Activated CD8-positive, alpha-beta T cell treated with anti-CD3 and anti-CD28 coated beads for 36 hours (primary cell): ENCODE measurements at places on chromosomes 11 and 22. TPM values are rescaled to one million over a fixed set of nuclear protein-coding genes. Genes with fewer than 3 reads are reported as not detected.
A peak's percentile ranks its signal among the peaks of the same experiment; 100 is the strongest.

LINC01488 gene
- total RNA-seq, result not detected

MYEOV gene
- not detected for total RNA-seq

MS4A2 gene
- not detected for total RNA-seq

GGTLC2 gene
- not detected for total RNA-seq

C11orf97 gene
- total RNA-seq, result not detected

DEUP1 gene
- total RNA-seq, result not detected

IFITM10 gene
- total RNA-seq, result 0.07 TPM

C22orf42 gene
- not detected for total RNA-seq

RIC3 gene
- 7.6 TPM for total RNA-seq

- DNase-seq, result no peak
- H3K4me1 ChIP-seq, result peaks cover 21% of the 10 kb centered on the region
- no peak overlapping the region for H3K4me3 ChIP-seq
- no peaks in the 10 kb centered on the region for H3K36me3 ChIP-seq
- no peak overlapping the region for H3K27ac ChIP-seq
These were observed 1.3 kb downstream of the CLMP start for GRCh38 chr11:123193742-123194141.

DNA sequence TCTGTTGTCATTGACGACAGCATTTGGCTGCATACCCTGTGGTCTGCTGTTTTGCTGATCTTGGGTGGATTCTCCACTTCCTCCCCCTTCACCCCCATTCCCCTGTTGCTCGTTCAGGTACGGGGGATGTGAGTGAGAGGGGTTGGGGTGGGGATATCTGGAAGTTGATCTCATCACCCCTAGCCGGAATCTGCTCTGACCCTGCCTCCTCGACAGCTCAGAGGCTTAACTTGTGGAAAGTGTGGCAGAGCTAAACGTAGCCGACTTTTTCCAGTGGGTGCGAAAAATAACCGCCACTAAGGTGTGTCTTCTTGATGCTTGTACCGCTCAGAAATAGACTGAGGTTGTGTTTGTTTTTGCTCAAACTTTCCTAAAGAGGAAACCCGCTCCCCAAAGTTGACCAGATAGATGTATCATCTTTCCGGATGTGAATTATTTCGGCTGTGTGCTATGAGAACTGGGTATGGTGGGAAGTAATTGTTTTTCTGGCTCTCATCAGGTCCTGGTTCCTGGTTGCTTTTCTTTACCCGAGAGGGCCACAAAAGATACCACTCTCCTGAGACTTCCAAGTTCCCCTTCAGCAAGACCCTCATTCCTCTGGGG lies 6.6 kb downstream of the ZBTB16 start:
- H3K27ac ChIP-seq, result peak overlapping the region; percentile 82
- DNase-seq, result no peak
- H3K4me1 ChIP-seq, result peaks cover 3% of the 10 kb centered on the region

DNA sequence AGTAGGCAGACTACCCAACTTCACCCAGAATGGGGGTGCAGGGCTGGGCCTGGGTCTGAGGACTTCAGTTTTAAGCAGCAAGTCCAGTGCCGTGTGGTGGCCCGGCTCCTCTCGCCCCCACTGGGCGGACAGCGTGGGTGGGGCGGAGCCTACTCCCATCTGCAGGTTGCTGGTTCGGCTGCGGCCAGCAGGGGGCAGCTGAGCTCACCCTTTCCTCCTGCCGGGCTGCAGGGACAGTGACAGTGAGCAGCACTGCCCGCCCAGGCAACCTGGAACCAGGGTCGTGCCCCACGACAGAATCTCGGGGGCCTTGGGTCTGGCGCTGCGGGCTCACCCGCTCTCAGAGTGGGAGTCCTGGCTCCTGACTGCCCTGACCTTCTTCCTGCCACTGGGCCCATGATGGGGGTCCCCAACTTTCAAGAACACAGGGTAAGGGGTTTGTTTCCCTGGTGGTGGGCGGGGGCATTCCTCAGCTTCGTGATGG lies 6.2 kb upstream of the NEAT1 start:
- H3K36me3 ChIP-seq, result peaks cover 9% of the 10 kb centered on the region
- DNase-seq, result peak; percentile 97
- H3K4me1 ChIP-seq, result peaks cover 36% of the 10 kb centered on the region
- peak overlapping the region; percentile 98 for H3K27ac ChIP-seq

DNA sequence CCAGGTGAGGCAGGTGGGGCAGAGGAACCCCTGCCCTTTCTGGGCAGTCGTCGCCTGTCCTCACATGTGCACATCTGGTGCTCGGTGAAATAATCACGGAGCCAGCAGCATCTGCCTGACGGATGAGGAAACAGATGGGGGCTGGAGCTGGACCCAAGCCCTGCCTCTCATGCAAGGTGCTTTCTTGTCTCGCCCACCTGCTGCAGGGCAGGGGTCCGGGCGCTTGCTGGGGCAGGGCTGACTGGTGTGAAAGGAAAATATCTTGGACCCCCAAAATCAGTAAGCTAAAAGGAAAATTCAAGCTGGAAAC lies 3.3 kb downstream of the ALDH3B2 start:
- H3K4me3 ChIP-seq, result no peak overlapping the region
- H3K27ac ChIP-seq, result no peak overlapping the region
- H3K27me3 ChIP-seq, result peaks cover under 1% of the 10 kb centered on the region
- H3K4me1 ChIP-seq, result no peaks in the 10 kb centered on the region
- no peak for DNase-seq

GRCh38 chr11:111957663-111958444 lies 20.7 kb downstream of the DIXDC1 start:
- no peaks in the 10 kb centered on the region for H3K36me3 ChIP-seq
- no peak overlapping the region for H3K4me3 ChIP-seq
- H3K27ac ChIP-seq, result no peak overlapping the region
- no peaks in the 10 kb centered on the region for H3K27me3 ChIP-seq
- H3K4me1 ChIP-seq, result no peaks in the 10 kb centered on the region

GRCh38 chr11:18264677-18265555 lies 1.1 kb upstream of the SAA1 start:
- no peak overlapping the region for H3K4me3 ChIP-seq
- H3K27me3 ChIP-seq, result no peaks in the 10 kb centered on the region

DNA sequence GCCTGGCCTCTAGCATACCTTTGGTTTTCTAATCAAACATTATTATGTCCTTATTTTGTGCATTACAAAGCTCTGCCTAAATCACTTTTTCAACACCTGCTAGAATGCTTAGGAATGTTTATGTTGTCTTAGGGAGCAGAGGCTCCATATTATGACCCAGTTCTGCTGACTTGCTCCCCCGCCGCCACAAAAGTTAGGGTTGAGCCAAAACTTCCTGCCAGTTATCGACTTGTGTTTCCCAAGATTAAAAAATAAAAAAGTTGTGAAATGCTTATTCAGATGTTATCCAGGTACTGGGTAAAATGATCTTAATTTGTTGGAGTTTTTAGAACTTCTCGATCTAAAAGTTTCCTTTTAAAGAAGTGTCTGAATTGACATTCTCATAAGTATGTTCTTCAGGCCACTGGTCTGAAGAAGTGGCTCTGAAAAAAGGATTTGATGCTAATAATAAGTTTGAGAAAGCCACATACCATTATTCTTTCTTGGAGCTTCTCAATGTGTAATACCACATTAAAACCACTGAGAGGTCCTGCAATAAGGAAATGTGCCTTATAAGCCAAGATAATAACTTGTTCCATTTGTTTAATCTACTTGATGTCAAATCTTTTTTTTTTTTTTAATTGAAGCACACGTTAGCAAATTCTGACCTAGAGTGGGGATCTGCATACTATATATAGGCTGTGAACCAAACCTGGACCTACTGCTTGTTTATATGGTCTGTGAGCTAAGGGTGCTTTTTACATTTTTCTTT lies 2.2 kb downstream of the RNF185 start:
- peaks cover 38% of the 10 kb centered on the region for H3K4me1 ChIP-seq
- H3K4me3 ChIP-seq, result peak overlapping the region; percentile 94
- no peak for DNase-seq

GRCh38 chr11:66418168-66418985 lies 2.5 kb upstream of the NPAS4 start:
- peaks cover 31% of the 10 kb centered on the region for H3K4me1 ChIP-seq
- no peak overlapping the region for H3K27ac ChIP-seq
- H3K36me3 ChIP-seq, result no peaks in the 10 kb centered on the region
- peaks cover 57% of the 10 kb centered on the region for H3K27me3 ChIP-seq

GRCh38 chr11:108235633-108236032 lies 12.8 kb downstream of the ATM start:
- H3K27ac ChIP-seq, result peak overlapping the region; percentile 95
- H3K4me3 ChIP-seq, result peak overlapping the region; percentile 58
- DNase-seq, result no peak
- peaks cover 55% of the 10 kb centered on the region for H3K36me3 ChIP-seq
- no peaks in the 10 kb centered on the region for H3K27me3 ChIP-seq
- peaks cover 78% of the 10 kb centered on the region for H3K4me1 ChIP-seq

GRCh38 chr11:35822815-35823495 lies 120.9 kb upstream of the LDLRAD3 start:
- H3K27ac ChIP-seq, result no peak overlapping the region
- peaks cover 9% of the 10 kb centered on the region for H3K4me1 ChIP-seq
- H3K36me3 ChIP-seq, result no peaks in the 10 kb centered on the region
- no peak overlapping the region for H3K4me3 ChIP-seq
- no peaks in the 10 kb centered on the region for H3K27me3 ChIP-seq
- DNase-seq, result no peak

- peaks cover 8% of the 10 kb centered on the region for H3K4me1 ChIP-seq
- peaks cover 26% of the 10 kb centered on the region for H3K27me3 ChIP-seq
- DNase-seq, result no peak
- no peak overlapping the region for H3K4me3 ChIP-seq
- no peak overlapping the region for H3K27ac ChIP-seq
- H3K36me3 ChIP-seq, result no peaks in the 10 kb centered on the region
These were observed 210.7 kb downstream of the DBX1 start for GRCh38 chr11:19949606-19950005.

DNA sequence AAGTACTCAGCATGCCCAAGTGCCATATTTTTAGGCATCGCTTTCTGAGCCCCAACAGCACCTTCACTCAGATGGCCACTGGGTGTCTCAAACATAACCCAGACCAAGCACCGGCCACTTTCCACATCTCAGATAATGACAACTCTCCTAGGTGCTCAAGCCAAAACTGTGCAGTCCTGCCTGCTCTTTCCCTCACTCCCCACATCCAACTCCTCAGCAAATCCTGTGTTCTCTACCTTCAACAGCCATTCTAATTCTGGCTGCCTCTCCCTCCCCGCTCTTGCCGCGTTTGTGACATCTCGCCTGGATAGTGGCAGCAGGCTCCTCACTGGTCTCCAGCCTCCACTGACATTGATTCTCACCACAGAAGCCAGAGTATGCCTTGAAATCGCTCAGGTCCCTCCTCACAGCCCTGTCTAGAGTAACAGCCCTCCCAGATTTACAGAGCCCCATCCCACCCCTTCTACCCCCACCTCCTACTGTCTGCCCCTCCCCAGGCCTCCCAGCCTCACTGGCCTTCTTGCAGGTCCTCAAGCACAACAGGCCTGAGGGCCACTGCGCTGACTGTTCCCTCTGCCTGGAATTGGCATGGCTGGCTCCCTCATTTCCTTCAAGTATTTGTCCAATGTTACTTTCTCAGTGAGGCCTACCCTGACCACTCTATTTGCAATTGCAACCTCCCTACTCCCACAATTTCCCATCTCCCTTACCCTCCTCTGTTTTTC lies 1.3 kb upstream of the PHETA2 start:
- no peaks in the 10 kb centered on the region for H3K27me3 ChIP-seq
- H3K4me1 ChIP-seq, result peaks cover 23% of the 10 kb centered on the region
- peak overlapping the region; percentile 61 for H3K27ac ChIP-seq
- DNase-seq, result peak; percentile 26

DNA sequence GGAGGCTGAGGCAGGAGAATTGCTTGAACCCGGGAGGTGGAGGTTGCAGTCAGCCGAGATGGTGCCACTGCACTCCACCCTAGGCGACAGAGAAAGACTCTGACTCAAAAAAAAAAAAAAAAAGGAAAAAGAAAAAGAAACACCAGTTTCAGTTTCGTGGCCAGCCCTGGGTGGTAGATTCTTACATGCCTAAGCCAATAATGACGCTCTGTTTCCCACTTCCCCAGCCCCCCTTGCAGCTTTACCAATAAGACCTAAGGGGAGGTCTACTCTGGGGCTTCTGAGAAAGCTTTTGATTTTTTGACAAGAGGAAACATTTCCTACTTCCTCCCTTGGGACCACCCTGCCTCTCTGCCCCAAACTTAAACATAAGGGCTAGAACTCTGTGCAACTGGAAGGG lies 30.0 kb upstream of the PTPRJ start:
- peak; percentile 89 for DNase-seq
- H3K27me3 ChIP-seq, result no peaks in the 10 kb centered on the region
- peak overlapping the region; percentile 84 for H3K27ac ChIP-seq
- H3K4me3 ChIP-seq, result no peak overlapping the region
- no peaks in the 10 kb centered on the region for H3K36me3 ChIP-seq
- H3K4me1 ChIP-seq, result peaks cover 40% of the 10 kb centered on the region
